Heart right ventricle (tissue), 16 donors: ENCODE measurements at places on chromosomes 5 and 9.

GRCh38 chr9:80059979-80060378 lies 488.2 kb downstream of the TLE4 start:
- DNase-seq: no peak

- DNase-seq: no peak
Observed at GRCh38 chr9:27377147-27377807, 80.3 kb upstream of the EQTN start.

DNA sequence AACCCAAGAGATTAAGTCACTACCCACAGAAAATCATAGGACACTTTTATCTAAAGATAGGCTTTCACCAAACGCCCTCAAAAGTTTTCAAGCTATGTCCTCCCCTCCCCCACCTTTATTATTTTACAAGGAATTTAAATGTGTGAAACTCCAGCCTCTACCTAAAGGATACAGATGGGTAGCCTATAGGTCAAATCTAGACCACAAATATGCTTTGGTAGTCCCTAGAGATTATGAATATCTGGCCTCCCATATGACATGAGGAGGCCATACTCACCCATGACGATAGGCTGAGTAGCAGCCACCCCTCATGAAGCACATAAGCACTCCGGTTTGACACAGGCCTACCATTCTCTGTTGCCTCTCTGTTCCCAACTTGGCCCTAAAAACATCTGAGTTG lies 11.9 kb downstream of the SIL1 start:
- DNase-seq: no peak

DNA sequence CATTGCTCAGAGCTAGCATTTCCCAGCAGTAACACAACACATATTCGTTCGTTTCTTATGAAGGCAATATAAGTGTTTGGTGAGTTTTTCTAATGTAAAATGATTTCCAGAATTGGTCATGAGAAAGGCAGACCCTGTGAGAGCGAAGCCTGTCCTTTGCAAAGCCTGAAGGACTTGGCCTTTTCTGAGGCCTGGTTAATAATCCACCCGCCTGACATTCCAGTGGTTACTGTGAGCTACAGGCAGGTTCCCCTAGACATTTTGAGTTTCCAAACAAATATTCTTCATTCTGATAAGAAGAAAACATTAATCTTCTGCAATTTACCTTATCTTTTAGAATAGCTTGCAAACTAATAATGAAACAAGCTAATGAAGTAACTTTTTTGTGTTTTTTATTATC lies 38.0 kb downstream of the ADAMTS16 start:
- no peak for DNase-seq

DNA sequence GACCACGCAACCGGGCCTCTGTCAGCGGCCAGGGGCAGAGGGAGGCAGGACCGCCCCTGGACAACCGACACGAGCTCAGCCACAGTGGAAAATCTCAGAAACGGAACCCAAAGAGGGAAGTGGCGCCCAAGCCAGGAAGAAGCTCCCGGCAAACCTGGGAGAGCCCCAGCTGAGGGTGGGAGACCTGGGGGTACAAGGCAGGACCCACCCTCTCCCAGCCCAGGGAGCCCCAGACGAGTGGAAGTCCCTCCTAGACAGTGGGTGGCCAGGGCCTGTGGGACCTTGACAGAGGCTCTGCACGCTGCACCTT lies 3.0 kb downstream of the SLC12A7 start:
- no peak for DNase-seq

- DNase-seq: no peak
Observed at GRCh38 chr5:98927242-98927988, 1.4 kb downstream of the CHD1 start.

GRCh38 chr5:39558541-39558940 lies 133.8 kb upstream of the DAB2 start:
- no peak for DNase-seq

- DNase-seq: no peak
Observed at GRCh38 chr5:142222866-142223558, 101.8 kb downstream of the SPRY4 start.

- no peak for DNase-seq
Observed at GRCh38 chr9:31146485-31147166, 1237.8 kb upstream of the ACO1 start.

GRCh38 chr5:25567881-25568280 lies 923.1 kb upstream of the CDH10 start:
- no peak for DNase-seq

DNA sequence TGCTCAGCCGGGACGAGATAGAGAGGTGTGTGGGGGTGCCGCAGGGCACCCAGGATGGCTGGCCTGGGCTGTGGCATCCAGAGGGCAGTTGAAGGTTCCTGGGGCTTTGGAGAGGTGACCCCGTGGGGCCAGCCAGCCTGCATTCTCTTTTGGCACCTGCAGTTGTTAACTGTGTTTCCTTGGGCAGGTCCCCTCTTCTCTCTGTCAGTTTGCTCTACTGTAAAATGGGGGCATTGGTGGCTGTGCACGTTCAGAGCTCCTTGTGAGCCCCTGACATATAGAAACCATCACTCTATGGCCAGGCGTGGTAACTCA lies 8.5 kb downstream of the ZDHHC12 start:
- no peak for DNase-seq

DNA sequence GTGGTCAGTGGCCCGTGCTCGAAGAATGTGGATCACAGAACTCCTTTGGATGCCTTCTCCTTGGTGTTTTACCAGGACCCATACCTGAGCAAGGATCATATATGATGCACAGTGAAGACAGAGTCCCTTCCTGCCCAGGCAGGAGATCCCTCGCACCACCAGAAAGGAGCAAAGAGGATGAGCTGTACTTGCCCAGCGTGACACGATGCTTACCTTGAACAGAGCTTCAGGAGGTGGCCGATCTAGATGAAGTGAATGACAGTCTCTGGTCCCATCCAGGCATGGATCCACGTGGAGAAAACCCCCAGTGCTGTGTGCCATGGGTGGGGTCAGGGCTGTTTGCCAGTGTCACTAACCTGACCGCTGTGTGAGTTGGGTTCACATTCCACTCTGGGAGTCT lies 455.4 kb downstream of the GADD45G start:
- no peak for DNase-seq

DNA sequence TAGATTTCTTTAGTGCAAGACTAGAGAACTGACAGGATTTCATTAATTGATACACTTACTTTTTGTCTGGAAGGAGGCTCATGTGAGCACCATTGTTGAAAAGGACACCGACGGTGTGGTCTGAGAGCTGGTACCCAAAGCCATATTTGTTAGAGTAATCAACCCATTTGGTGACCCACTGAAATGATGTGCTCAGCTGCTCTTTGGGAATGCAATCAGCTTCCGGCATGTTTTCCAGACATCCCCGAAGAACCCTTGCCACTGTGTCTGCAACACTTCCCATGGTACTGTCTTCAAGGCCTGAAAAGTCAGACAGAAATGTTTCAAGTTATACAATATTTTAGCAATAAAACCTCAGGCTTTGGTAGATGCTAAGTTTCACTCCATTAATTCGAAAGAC lies 4.4 kb downstream of the PLK2 start:
- DNase-seq: no peak

DNA sequence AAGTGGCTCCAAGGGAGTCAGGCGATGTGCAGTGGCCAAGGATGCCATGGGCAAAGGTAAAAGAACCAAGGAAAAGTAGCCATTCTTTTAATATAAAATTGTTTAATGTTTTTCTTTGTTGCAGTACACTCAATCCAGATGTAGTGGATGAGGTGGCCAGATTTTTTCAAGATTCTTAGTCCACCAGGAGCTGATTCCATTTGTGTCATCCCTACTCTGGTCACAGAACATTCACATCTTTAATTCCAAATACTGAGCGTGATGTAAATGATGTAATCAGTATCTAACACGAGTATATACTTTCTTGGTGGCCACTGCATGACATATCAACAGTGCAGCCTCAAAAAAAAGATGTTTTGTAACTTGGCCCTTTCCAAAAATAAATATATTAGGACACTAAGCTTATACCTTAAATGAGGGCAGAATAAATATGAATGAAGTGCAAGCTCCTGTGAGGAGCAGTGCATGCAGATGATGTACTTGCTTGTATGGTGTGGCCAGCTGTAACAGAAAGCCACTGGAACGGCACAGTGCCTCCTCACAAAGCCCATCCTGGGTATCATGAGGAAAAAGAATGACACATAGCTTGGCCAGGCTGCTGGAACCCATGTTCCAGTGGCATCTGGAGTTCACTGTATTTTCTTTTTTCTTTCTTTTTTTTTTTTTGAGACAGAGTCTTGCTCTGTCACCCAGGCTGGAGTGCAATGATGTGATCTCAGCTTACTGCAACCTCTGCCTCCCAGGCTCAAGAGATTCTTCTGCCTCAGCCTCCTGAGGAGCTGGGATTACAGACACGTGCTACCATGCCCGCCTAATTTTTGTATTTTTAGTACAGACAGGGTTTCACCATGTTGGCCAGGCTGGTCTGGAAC lies 6.5 kb upstream of the SPATA24 start:
- DNase-seq: no peak

GRCh38 chr9:89305868-89306267 lies 5.1 kb upstream of the CKS2 start:
- no peak for DNase-seq

DNA sequence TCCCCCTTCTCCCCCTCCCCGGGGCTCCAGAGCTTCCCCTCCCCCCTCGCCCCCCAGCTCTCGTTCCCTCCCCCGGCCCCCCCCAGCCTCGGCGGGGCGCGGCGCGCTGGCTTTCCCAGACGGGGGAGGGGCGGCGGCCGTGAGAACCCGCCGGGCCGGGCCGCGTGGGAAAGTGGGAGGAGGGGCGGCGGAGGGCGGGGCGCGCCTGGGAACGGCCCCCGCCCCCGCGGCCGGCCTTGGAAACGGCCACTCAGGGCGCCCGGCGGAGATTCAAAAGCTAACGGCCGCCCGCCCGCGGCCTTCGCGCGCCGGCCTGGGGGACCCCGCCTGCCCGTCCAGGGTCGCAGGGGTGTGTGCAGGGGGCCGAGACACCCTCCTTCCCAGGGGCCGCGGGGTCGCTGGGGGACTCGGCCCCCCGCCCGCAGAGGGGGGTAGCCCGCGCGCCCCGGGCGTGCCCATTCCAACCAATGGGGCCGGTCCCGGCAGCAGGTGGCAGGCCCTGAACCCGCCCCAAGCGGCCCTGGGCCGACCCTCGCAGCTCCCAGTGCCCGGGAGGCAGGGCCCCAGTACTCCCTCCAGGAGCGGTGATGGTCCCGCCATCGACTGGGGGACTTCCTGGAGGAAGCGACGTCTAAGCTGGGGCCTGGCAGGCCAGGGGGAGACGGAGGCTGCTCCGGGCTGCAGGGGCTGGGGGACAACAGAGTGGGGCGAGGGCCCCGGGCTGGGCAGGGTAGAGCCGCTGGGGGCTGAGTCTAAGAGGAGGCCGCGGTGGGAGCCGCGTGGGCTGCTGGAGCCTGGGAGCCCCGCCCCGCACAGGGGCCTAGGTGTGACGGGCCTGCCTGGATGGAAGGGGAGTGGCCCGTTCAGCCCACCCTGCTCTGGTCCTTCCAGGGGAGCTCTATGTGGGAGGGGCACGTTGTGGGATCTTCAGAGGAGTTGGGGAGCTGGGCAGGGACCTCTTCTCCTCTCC lies 14.2 kb upstream of the NRARP start:
- DNase-seq: peak; percentile 72

DNA sequence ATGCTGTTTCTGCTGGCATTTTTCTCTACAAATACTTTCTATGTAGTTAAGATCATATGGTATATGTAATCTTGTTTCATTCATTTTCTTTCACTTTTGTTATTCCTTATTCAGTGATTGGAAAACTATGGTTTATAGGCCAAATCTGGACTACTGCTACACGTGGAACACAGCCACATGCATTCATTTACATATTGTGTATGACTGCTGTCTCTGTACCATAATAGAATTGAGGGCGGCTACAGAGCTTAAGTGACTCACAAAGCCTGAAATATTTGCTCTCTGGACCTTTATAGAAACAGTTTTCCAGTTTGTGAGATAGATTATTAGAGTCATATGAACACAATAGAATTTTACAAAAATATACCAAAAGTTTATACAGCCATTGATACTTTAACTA lies 133.6 kb upstream of the CDKN2B start:
- DNase-seq: no peak

DNA sequence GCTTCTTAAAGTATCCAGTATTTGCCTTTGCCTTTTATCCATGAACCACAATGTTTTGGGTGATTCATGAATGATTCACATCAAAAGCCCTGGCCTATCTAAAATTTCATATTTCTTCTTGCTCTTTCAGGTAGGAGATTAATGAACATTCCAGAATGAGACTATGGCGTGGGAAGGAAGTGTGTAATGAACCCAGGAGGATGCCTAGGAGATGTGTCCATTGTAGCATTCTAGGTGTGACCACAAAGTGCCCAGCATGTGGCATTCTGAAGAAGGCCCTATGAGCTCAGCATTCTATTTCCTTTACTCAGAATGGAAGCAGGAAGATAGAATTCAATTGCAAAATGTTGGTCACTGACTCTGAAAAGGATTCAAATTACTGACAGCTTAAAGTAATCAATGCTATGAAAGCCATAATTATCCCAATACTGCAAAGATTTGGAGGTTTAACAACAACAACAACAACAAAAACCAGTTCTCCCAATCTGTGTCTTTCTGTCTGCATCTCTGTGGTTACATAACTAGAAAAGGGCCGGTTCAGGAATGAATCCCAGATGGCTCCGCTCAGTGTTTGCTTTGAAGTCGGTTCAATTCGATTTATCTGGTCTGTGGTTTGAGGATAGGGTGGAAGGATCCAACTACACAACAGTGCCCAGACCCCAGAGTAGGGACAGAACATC lies 126.7 kb downstream of the FOXD1 start:
- DNase-seq: no peak

- peak; percentile 87 for DNase-seq
Observed at GRCh38 chr5:138336952-138337684, 948 bp upstream of the FAM53C start.

DNA sequence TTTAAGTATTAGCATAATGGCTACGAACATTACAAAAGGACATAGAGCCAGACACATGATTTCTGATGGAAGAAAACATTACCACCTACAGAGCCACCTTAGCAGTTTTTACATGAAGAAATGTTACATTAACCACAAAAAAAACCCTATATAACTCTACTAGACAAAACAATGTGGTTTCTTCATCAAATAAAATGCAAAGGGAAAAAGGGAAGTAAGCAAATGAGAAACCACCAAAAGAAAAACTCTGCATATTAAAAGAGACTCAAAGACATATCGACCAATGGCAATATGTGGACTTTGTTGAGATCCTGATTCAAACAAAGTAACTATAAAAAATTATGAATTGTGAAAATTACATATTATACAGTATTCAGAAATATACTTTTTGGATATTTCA lies 132.7 kb downstream of the TSSK1B start:
- no peak for DNase-seq

GRCh38 chr9:98773721-98774120 lies 22.6 kb downstream of the ANKS6 start:
- no peak for DNase-seq

DNA sequence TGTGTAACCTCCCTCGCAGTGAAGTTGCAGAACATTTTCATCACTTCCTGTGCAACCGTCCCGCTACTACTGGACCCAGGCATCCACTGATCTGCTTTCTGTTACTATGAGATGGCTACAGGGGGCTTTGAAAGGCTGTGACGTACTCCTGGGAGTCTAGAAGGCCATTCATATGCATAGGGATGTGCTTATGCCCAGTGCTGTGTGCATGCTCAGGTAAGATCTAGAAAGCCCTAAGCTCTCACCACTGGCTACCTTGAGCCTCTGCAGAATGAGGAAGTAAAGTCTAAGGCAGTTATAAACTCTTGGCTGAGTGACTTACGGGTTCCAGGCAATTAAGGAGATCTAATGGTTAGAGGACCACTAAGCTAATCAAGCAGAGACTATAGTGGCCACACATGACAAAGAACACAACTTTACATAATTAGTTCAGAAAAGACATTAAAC lies 11.8 kb downstream of the HNRNPAB start:
- DNase-seq: no peak
